AG10803 (cell line): ENCODE measurements at places on chromosomes 12 and 14.

- DNase-seq: no peak
These were observed 30.4 kb upstream of the GNPNAT1 start for GRCh38 chr14:52821805-52822250.

- DNase-seq: no peak
These were observed 55.9 kb downstream of the AACS start for GRCh38 chr12:125121106-125121505.

GRCh38 chr14:44803239-44803905, 158.4 kb downstream of the KLHL28 start:
- peak; percentile 69 for DNase-seq

DNA sequence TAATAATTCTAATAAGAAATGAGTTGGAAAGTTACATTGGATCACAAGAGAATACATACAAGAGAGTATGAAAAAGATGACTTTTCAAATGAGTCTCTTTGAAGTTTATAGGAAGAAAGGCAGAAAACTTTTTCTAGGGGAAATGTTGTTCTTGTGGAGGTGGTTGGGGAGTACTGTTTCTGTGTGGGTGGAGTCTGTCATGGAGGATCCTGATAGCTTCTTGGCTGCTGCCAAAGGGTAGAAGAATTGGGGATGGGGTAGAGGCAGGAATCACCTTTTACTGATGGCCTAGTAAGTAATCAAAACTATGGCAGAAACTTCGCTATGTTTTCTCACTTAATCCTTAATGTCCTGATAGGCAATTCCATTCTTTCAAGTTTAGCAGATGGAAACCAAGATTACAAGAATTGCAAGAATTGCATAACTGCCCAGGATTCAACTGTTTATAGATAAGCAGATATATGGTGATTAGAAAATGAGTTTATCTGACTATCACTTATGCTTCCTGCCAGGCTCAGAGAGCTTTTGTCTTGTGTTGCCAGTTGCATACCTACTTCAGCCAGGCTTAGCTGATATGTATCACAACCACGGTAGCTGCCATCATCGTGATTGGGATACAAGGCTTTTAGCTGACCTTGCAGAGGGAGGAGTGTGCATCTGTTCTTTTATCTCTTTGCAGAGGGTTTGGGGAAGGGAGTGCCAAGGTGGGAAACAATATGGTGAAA, 463.9 kb downstream of the TMTC2 start:
- no peak for DNase-seq

GRCh38 chr12:100473716-100474150, at the start of gene NR1H4:
Gene NR1H4, plus strand, starts transcription at chr12:100473866. Its CDS starts 19,458 bp downstream, at chr12:100493324.
- DNase-seq: peak; percentile 28

DNA sequence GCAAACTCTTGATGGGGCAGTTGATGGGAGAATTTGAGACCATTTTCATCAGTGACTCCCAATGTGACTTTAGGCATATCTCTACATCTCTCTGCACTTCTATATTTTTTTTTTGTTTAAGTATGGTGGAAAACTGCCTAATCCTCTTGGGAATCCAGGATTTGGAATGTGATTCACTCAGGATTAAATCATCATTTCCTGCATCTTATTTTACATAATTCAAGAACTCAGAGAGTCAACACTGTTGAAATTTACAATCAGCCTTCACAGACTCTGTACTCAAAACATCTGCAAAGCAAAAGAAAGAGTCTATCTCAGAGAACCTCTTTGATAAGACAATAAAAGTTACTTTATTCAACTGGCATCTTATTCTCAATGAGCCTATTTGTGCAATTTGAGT, 260.7 kb upstream of the NOS1 start:
- DNase-seq: peak; percentile 57

- no peak for DNase-seq
These were observed 127.4 kb upstream of the ARHGAP5 start for GRCh38 chr14:31949709-31950108.

GRCh38 chr12:117101953-117102799, 3.0 kb upstream of the TESC start:
- DNase-seq: no peak

- DNase-seq: no peak
These were observed 255.3 kb upstream of the GARIN6 start for GRCh38 chr12:99392091-99392850.

DNA sequence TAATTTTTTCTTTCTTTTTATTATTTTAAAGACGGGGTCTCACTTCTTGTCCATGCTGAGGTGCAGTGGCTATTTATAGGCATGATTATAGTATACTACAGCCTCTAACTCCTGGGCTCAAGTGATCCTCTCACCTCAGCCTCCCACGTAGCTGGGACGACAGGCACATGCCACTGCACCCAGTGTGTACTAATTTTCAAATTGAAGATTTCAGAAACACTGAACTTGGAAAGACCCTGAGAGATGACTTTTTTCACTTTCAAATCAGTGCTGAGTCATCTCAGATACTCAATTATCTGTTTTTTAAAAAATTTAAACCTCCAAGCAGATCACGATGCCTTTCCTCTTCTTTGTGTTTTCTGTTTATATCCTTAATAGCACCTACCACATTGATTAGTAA, 53.7 kb upstream of the COCH start:
- no peak for DNase-seq

DNA sequence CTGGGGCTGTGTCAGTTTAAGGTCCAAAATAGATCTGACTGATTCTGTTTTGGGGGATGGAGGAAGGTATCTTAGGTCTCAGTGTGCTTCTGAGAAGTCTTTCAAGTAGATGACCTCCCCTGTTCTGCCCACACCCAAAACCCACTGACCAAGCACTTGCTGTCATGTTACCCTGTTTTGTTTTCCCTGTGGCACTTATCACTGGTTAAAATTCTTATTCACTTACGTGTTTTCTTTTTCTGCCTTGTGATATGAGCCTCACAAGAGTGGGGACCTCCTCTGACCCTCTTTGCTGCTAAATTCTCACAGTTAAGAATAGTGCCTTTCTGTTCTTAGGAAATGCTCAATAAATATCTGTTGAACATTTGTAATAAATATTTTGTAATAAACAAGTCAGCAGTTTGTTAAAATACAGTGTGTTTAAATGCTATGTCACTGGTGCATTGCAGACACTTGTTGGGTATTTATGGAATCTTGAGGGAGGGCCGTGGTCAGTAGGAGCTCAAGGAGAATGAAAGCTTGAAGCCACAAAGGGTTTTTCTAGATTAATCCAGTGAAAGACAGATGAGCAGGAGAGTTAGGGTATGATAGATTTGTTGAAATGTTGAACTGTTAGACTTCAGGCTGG, 20.9 kb downstream of the PLEKHA5 start:
- peak; percentile 84 for DNase-seq

DNA sequence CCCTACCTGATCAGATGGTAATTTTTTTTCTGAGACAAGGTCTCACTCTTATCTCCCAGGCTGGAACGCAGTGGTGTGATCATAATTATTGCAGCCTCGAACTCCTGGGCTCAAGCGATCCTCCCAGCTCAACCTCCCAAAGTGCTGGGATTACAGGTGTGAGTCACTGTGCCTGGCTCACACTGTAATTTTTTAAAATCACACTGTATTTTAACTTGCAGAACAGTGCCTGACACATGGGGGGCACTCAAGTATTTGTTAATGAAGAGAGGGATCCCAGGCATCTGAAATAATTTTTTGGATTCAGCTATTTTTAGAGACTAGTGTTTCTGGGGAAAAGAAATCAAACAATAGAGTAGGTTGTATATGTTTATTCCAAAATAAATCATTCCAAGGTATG, 21.7 kb downstream of the LIMA1 start:
- DNase-seq: no peak

DNA sequence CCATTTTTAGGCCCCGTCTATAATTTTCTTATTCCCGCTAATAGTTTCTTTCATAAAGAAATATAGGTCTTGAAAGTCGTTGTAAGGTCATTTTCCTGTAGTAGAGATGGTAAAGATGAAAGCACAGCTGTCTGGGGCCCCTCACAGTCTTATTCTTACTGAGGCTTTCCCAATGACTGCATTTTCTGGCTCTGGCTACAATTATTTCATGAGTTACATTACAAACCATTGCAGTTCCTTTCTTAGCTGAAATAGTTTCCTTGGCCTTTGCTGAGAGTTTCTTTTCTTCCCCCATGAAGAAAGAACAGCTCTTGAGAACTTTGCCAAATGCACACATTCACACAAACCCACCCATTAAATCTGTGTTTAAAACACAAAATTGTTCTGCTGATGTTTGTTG, 113.0 kb downstream of the DYRK2 start:
- no peak for DNase-seq
